ENCODE measurements at places on chromosomes 4 and X.

DNA sequence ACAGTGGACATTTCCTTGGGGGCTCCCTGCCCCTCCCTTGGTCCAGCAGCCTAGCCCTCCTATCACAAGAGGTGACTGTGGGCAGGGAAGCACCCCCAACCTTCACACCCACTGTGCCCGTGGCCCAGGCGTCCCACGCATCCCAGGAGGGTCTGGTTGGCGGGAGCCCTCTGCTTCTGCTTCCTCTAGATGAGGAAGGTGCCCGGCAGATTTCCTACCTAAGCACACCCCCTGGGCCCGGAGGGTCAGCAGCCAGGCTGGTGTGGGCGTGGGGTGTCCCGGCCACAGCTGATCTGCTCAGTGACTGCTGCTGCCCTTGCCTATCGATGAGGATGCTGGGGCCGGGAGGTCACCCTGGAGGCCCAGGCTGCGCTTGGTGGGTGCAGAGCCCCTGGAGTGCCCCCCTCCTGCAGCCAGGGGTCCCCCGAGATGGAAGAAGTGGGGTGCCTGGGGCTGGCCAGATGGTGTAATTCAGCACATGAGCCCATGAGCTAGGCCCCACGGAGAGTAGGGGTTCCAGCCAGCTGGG is 12.2 kb downstream of the SH3BP2 start:
- DNase-seq, result no peak

- DNase-seq, result peak; percentile 6
Measured at GRCh38 chr4:72505314-72505744, 63.7 kb downstream of the ADAMTS3 start.

DNA sequence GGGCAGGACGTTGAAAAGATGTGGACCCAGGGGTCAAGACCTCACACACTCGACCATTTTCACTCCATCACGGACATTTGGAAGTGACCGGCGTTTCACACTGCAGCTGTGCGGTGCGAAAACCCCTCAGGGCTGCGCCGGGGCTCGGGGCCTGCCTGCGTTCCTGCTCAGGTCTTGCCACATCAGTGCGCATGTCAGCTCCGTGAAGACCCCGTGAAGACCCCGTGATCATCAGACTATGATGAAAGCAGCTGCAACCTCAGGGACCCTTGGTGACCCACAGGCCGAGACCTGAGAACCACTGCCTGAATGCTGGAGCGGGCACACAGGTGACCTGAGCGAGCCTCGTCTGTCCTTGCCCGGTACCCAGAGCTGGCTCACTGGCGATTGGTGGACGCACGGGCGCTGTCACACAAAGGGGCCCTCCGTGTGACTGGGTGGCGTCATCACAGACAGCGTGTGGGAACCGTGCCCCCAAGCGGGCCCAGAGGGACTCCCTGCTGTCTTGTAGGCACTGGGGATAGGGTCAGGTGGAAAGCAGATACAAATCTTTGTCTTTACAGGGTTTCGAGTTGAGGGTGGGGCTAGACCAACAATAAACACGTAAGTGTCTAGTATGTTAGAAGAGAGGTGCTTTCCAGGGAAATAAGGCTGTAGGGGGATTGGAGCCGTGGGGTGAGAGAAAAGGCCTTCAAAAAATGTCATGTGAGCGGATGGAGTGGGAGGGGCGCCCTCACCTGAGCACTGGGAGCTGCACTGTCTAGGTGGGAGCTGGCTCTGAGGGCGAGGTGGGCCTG is 12.7 kb downstream of the MSANTD1 start:
- DNase-seq, result no peak

DNA sequence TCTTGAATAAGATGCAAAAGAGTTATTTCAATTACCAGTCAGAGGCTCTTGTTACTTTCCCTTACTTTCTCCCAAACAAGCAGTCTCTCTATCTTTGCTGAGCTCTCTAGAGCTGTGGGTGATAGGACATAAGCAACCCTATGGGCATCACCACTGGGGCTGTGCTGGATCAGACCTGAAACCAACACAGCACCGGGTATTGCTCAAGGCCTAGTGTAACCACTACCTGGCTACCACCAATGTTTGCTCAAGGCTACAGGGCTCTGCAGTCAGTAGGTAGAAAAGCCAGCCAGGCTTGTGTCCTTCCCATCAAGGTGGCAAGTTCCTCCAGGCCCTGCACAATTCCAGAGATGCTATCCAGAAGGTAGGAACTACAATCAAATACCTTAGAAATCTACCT is 35.3 kb upstream of the AGTR2 start:
- no peak for DNase-seq

GRCh38 chrX:45751156-45751555 is 550.5 kb upstream of the DIPK2B start:
- no peak for DNase-seq

GRCh38 chr4:109007976-109008375 is 245.1 kb upstream of the ETNPPL start:
- no peak for DNase-seq

DNA sequence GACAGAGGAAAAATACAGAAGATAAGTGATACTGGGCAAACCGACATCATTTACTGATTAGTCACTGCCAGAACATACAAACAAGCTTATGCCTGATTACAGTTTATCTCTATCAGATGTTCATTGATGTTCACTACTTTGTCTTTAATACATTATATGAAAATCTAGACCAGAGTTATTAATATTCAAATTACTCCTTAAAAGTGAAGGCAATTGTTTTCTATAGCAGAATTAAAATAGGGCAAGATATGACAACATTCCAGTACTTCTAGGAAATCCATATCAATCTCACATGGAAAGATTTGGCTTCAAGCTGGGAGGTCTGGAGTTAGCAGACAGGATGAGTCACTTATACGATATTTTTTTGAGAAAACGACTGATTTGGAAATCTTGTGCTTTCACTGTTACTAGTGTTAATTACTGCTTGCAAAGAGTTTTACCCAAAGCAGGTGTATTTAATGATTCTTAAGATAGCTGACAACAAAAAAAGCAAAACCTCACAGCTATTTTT is 31.8 kb downstream of the HPGD start:
- no peak for DNase-seq

GRCh38 chrX:135973025-135973547 is 702 bp downstream of the MMGT1 start:
- DNase-seq, result no peak

- DNase-seq, result no peak
Measured at GRCh38 chr4:38654273-38654672, 9.7 kb upstream of the KLF3 start.

GRCh38 chr4:182518421-182518820 is 275.2 kb downstream of the TENM3 start:
- DNase-seq, result no peak

- no peak for DNase-seq
Measured at GRCh38 chr4:78754872-78755271, 21.3 kb upstream of the BMP2K start.

GRCh38 chr4:138263247-138263816 is 21.2 kb upstream of the SLC7A11 start:
- DNase-seq, result no peak
